ENCODE measurements at places on chromosomes 5 and 9. TPM values are rescaled to one million over a fixed set of nuclear protein-coding genes. Genes with fewer than 3 reads are reported as not detected.

Gene STPG3
- total RNA-seq = not detected

Gene FOXD4L5
- total RNA-seq = 0.08 TPM

Gene EQTN
- not detected for total RNA-seq

Gene COL23A1
- 0.08 TPM for total RNA-seq

Gene IFT74
- total RNA-seq = 17.9 TPM

Gene PALM2AKAP2
- total RNA-seq = 18.8 TPM

Gene IL5
- total RNA-seq = not detected

Gene FAM78A
- 0.59 TPM for total RNA-seq

Gene NR6A1
- total RNA-seq = 0.45 TPM

Gene PAEP
- not detected for total RNA-seq

Gene GMCL2
- not detected for total RNA-seq

Gene C9
- total RNA-seq = 1.4 TPM

Gene ENTREP1
- 0.23 TPM for total RNA-seq

Gene LIFR
- total RNA-seq = 18.2 TPM

Gene SLC22A4
- 1.5 TPM for total RNA-seq

Gene FOXD1
- 2.5 TPM for total RNA-seq

Gene WDR38
- not detected for total RNA-seq

Gene SOX30
- not detected for total RNA-seq

Gene SLC9A3
- 0.60 TPM for total RNA-seq

Gene DOCK2
- total RNA-seq = 0.75 TPM

Gene SELENOP
- total RNA-seq = 2.6 TPM

Gene ADAMTS6
- total RNA-seq = 51.0 TPM

Gene PCDHGB4
- 22.8 TPM for total RNA-seq

Gene KIF4B
- total RNA-seq = not detected

Gene PSD2
- total RNA-seq = under 0.01 TPM

Gene UTP15
- 8.5 TPM for total RNA-seq

Gene TEX48
- not detected for total RNA-seq

Gene MIGA2
- 12.4 TPM for total RNA-seq

Gene RASEF
- 0.30 TPM for total RNA-seq

Gene CDX1
- 0.15 TPM for total RNA-seq

Gene TNC
- total RNA-seq = 34.2 TPM

Gene LEAP2
- 0.08 TPM for total RNA-seq

Gene ARHGEF39
- total RNA-seq = not detected

Gene SEMA4D
- total RNA-seq = under 0.01 TPM

Gene CD274
- total RNA-seq = 3.1 TPM

Gene TAL2
- total RNA-seq = not detected
